Cardiac muscle cell (in vitro differentiated cells and primary cell): ENCODE measurements at places on chromosomes 3 and 15. TPM values are rescaled to one million over a fixed set of nuclear protein-coding genes. Genes with fewer than 3 reads are reported as not detected.

- peak; percentile 74 for DNase-seq
Observed at GRCh38 chr15:80567721-80568157, 127.4 kb upstream of the ABHD17C start.

DNA sequence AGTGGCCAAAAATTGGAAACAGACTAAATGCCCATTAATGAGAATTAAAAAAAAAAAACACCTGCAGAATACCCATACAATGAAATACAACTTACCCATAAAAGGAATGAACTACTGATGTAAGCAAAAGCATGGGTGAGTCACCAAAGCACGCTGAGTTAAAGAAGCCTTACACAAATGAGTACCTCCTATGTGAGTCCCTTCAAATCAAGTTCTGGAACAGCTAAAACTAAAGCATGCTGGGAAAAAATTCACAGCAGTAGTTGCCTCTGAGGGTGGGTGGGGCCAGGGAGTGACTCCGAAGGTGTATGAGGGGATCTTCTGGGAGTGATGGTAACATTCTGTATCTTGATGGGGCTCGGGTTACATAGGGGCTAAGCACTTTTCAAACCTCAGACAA lies 11.4 kb downstream of the MYO5C start:
- no peak for DNase-seq

DNA sequence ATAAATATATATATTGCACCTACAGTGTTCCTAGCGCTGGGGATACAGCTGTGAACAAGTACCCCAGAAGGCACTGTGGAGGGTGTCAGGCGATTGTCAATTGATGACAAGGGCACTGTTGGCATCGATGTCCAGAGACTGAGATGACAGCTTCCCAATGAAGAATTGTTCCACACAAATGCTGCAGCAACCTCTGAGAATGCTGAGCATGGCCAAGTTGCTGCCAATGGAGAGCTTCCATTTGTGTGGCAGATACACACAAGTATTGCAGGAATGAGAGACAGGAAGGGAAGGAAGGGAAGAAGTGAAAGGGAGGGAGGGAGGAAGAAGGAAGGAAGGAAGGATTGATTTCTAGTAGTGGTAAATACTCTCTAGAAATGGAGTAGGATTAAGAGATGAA lies 21.9 kb downstream of the LRTM1 start:
- DNase-seq: no peak

DNA sequence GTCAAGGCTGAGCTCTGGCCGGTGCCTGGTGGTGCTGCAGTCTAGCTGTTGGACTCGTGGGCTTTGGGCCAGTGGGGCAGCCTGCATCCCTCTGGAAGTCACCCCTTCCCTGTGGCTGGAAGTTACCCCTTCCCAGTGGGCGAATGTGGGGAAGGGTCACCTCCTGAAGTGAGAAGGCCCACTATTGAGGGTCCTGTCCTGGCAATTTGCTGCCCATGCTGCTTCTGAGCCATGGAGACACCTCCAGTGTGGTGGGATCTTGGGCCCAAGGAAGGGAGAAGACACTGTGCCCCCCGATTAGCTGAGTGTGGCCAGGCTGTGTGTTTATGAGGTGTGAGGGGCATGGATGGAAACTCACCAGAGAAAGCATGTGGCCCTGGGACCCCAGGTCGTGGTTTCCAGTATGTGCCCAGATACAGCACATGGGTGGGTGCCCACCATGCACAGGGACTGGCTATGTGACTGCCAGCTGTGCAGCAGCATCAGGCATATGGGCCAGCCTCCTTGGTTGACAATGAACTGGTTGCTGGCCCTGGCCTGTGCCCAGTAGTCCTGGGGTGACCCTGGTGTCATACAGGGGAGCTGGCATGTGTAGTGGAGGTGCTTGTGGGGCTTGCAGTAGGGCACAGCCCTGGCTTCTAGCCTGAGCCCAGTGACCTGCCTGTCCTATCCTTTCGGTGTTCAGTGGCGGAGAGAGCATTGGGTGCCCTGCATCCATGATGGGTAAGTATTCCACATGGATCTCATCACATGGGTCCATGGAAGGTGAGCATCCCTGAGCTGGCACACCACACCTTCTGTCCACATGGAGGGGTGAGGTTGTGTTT lies 221.2 kb downstream of the SNRPN start:
- DNase-seq: no peak

DNA sequence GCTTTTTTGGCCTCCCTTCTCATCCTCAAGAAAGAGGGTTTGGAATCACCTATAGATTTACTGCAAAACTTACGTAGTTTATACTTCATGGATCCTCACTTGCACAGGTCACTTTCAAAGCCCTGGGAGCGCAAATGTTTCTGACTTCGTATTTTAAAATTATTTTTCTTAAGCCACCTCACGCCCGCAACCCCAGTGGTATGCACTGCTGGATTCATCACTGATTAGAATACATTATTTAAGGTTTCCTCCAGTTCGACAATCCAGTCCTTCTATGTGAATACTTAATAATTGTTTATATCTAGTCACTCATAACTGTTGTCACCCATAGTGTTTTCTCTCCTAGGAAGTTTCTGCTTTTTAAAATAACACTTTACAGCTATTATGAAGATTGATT lies 339.9 kb downstream of the CHL1 start:
- no peak for DNase-seq

GRCh38 chr15:59721411-59721810 lies 32.3 kb upstream of the BNIP2 start:
- DNase-seq: no peak

DNA sequence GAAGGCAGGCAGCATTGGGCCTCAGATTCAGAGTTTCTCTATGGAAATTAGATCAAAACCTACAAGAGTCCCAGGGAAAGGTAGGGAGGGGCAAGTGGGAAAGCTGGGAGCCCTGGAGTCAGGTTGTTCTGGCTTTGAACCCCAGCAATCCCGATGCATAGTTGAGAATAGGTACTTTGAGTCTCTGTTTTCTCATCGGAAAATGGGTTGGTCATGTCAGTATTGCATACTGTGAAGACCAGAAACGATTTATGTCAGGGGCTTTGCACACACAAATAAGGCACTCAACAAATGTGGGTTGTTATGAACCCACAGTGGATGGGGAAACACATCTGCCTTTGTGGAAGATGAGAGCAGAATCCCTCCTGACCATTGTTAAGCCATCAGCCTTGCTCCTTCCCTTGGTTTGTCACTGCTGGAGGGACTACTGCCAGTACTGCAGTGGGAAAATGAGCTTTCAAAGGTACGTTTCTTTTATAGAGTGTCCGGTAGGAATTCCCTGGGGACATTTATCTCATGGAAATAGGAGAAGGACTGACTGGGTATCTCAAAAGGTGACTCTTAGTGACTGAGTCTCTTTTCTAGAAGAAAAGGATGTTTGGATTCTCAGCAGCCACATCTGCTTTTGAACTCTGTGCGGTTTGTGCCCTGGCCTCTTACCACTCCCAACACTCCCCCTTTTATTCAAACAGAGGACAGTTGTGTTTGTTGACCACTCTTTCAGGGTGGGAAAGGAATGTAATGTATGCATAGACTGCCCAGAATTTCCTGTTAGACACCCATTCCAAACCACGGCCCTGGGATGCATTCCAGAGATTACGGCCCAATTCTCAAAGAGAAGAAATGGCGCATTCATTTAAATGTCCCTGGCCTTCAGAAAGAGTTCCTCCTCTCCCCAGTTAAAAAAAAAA lies 54.6 kb upstream of the VILL start:
- DNase-seq: peak; percentile 99

GRCh38 chr3:185270262-185270955 lies 16.6 kb upstream of the EHHADH start:
- DNase-seq: peak; percentile 45

GRCh38 chr15:90035095-90035839 lies 34.1 kb downstream of the ZNF710 start:
- peak; percentile 74 for DNase-seq

DNA sequence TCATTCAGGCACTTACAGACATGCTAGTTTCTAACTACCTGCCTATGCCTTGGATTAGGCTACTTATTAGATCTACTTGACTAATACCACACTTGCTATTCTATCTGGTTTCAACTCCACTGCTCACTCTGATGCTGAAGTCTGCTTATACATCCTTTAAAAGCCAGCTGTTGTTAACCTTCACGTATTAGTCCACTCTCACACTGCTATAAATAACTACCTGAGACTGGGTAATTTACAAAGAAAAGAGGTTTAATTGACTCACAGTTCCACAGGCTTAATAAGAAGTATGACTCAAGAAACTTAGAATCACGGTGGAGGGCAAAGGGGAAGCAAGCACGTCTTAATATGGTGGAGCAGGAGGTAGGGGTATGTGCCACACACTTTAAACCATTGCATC lies 47.7 kb upstream of the ANKRD28 start:
- DNase-seq: no peak

Gene KBTBD8
- polyA plus RNA-seq: 4.3 and 11.8 TPM in 2 replicates

Gene TGM4
- 0.84 TPM in 1 of 2 replicates, not detected in the other for polyA plus RNA-seq

Gene QTRT2
- 8.7 and 13.8 TPM in 2 replicates for polyA plus RNA-seq

Gene RPP25
- polyA plus RNA-seq: 18.3 and 20.8 TPM in 2 replicates

Gene LTK
- polyA plus RNA-seq: 3.0 and 4.4 TPM in 2 replicates

Gene CTXN2
- polyA plus RNA-seq: 0.06 TPM in 1 of 2 replicates, not detected in the other
